ENCODE measurements at places on chromosomes 7 and 10. TPM values are rescaled to one million over a fixed set of nuclear protein-coding genes. Genes with fewer than 3 reads are reported as not detected.

STAG3 gene
- total RNA-seq, result 1.2 TPM

GRCh38 chr7:32143301-32143700, 73.1 kb upstream of the PDE1C start:
- no peak overlapping the region for H3K27ac ChIP-seq
- H3K4me3 ChIP-seq, result no peak overlapping the region
- H3K36me3 ChIP-seq, result no peaks in the 10 kb centered on the region
- H3K4me1 ChIP-seq, result no peaks in the 10 kb centered on the region
- no peaks in the 10 kb centered on the region for H3K27me3 ChIP-seq

DNA sequence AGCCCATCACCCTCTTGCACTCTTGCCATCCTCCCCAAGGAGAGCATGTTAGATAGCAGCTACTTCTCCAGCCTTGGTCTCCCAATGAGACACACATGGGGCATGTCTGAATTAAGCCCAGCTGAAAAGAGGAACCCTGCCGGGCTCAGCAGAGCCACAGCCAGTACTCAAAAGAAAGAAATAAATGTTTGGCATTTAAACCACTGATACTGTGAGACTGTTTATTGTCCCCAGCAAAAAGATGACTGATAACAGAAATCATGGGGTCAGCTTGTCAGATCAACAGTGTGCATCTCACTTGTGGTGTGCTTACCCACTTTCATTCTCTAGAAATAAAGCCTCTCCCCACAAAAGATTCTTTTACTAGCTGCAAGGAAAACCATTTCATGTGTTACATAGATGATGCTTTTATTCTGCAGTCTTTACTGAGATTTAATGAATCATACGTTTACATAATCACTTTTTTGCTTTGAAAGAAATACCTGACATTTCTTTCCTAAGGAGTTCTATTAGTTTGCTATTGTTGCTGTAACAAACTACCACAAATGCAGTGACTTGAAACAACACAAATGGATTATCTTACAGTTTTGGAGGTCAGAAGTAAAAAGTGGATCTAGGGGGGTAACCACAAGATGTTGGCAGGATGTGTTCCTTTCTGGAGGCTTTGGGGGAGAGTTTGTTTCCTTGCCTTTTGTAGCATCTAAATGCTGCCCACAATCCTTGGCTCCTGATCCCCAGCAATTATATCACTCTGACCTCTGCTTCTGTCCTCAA, 20.9 kb downstream of the ANKRD7 start:
- H3K27ac ChIP-seq, result no peak overlapping the region
- no peak overlapping the region for H3K4me3 ChIP-seq
- H3K4me1 ChIP-seq, result no peaks in the 10 kb centered on the region
- no peak for DNase-seq
- no peaks in the 10 kb centered on the region for H3K27me3 ChIP-seq

GRCh38 chr7:155850766-155851678, 38.8 kb upstream of the SHH start:
- H3K27ac ChIP-seq, result no peak overlapping the region
- H3K4me3 ChIP-seq, result no peak overlapping the region
- H3K27me3 ChIP-seq, result no peaks in the 10 kb centered on the region
- DNase-seq, result no peak
- no peaks in the 10 kb centered on the region for H3K36me3 ChIP-seq

DNA sequence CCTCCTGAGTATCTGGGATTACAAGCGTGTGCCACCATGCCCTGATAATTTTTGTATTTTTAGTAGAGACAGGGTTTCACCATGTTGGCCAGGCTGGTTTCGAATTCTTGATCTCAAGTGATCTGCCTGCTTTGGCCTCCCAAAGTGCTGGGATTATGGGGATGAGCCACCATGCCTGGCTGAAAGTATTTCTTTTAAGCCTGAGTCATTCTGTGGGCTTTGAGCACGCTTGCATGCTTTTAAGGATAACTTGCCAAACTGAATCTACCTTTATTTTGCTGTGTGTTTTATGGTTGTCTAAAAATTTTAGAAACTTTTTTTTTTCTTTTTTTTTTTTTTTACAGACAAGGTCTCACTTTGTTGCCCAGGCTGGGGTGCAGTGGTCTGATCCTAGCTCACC, 33.2 kb downstream of the CNNM2 start:
- no peak overlapping the region for H3K4me3 ChIP-seq
- no peaks in the 10 kb centered on the region for H3K4me1 ChIP-seq
- DNase-seq, result no peak
- no peaks in the 10 kb centered on the region for H3K36me3 ChIP-seq
- no peak overlapping the region for H3K27ac ChIP-seq
- H3K27me3 ChIP-seq, result no peaks in the 10 kb centered on the region

- H3K27ac ChIP-seq, result no peak overlapping the region
- no peak for DNase-seq
- H3K27me3 ChIP-seq, result no peaks in the 10 kb centered on the region
- no peak overlapping the region for H3K4me3 ChIP-seq
Observed at GRCh38 chr7:30270921-30271320, 13.5 kb upstream of the ZNRF2 start.

- no peak overlapping the region for H3K27ac ChIP-seq
- no peaks in the 10 kb centered on the region for H3K27me3 ChIP-seq
- DNase-seq, result no peak
- H3K36me3 ChIP-seq, result no peaks in the 10 kb centered on the region
- no peaks in the 10 kb centered on the region for H3K4me1 ChIP-seq
- H3K4me3 ChIP-seq, result no peak overlapping the region
Observed at GRCh38 chr7:143147070-143147469, 15.2 kb downstream of the PIP start.

DNA sequence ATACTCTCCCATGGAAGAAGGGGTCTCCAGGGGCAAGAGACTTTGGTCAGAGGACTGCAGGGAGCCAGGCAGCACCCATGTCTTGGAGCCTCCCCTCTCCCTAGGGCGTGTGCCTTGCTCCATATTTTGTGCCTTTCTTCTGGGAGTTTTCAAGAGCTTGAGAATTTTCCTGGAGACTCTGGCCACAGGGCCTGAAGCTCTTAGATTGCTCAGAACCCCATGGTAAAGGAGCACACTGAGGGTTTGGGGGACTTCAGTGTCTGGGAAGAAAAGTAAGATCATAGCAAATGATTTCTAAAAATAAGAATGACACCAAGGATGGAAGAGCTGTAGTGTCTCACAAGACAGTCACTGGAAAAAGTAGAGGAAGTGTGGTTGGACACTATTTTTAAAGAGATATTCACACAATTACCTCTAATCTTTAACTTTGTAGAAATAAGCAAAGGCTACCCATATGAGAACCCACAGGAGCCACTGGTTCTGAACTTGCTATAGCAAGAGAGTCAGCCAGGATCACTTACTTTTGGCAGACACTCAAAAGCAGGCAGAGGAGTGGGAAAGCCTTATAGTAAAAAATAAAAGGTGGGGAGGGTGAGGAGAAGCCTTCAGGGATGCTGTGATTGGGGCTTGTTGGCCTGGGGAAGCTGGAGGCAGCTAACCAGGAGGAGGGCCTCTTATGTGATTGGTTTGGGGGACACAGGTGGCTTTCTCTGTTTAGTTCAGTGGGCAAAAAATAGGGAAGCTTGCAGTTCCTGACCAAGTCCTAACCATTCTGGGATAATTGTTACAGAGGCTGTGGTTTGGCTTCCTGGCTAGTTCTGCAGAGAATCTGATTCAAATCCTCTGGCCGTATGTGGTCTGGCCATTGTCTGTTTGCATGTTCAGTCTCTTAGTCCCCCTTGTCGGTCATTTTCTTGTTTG, 5.1 kb upstream of the CSGALNACT2 start:
- no peak overlapping the region for H3K27ac ChIP-seq
- no peaks in the 10 kb centered on the region for H3K36me3 ChIP-seq
- no peak for DNase-seq
- H3K27me3 ChIP-seq, result no peaks in the 10 kb centered on the region

GRCh38 chr7:141262101-141263090, 188.5 kb downstream of the TMEM178B start:
- H3K4me1 ChIP-seq, result no peaks in the 10 kb centered on the region
- no peaks in the 10 kb centered on the region for H3K36me3 ChIP-seq
- H3K27ac ChIP-seq, result no peak overlapping the region
- peaks cover 13% of the 10 kb centered on the region for H3K27me3 ChIP-seq

GRCh38 chr10:114525368-114525949, 121.2 kb upstream of the AFAP1L2 start:
- no peak for DNase-seq
- H3K27me3 ChIP-seq, result no peaks in the 10 kb centered on the region
- peak overlapping the region; percentile 63 for H3K27ac ChIP-seq
- H3K36me3 ChIP-seq, result no peaks in the 10 kb centered on the region

DNA sequence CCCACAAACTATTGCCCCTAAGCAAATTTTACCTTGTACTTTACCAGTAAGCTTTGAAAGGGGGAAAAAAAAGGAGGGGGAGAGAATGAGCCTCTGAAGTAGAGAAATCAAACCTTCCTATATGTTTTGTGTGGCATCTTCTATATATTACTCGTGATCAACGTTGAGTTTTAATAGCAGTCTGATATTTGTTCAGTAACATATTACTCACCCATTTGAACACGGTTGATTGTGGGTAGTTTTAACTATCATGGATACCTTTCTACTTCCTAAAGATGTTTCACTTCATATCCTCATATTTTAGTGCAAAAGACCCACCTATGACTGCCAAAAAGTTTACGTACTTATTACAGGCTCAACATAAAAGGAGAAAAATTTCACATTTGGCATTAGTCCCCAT, 54.5 kb downstream of the CCDC6 start:
- no peak for DNase-seq
- no peak overlapping the region for H3K27ac ChIP-seq
- H3K36me3 ChIP-seq, result peaks cover 2% of the 10 kb centered on the region
- no peaks in the 10 kb centered on the region for H3K27me3 ChIP-seq
- H3K4me1 ChIP-seq, result no peaks in the 10 kb centered on the region

DNA sequence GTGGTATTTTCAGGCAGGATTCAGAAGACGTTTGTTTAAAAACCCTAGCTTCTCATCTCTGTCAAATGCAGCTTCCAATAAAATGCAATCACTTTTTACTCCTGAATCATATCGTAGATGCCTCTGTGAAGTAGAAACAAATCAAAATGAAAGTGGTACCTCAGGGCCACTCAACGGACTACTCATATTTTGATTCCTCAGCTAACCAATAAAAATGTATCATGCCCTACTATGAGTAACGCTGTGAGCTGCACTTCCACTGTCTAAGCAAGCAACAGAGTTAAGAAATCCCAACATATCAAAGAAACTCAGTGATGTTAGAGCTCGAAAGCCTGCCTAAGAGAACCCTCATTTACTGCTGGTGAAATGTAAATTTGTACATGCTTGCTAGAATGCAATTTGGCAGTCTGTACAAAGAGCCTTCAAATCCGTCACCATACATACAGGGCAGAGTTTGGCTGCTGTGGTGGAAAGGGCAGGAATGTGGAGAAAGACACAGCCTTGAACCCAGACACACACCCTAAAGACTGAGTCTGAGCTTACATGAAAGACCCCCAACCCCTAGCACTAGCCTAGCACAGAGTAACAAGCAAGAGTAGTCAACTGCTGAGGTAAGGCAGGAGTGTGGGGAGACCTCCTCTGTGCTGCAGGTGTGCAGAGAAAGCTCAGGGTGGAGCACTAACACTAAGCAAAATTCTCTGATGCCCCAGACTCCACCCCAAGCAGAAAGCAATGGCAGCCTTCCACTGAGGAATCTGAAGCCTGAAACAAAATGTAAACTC, 151.5 kb downstream of the ANK3 start:
- no peaks in the 10 kb centered on the region for H3K4me1 ChIP-seq
- no peak overlapping the region for H3K27ac ChIP-seq
- H3K27me3 ChIP-seq, result no peaks in the 10 kb centered on the region
- no peaks in the 10 kb centered on the region for H3K36me3 ChIP-seq
- peak; percentile 2 for DNase-seq

DNA sequence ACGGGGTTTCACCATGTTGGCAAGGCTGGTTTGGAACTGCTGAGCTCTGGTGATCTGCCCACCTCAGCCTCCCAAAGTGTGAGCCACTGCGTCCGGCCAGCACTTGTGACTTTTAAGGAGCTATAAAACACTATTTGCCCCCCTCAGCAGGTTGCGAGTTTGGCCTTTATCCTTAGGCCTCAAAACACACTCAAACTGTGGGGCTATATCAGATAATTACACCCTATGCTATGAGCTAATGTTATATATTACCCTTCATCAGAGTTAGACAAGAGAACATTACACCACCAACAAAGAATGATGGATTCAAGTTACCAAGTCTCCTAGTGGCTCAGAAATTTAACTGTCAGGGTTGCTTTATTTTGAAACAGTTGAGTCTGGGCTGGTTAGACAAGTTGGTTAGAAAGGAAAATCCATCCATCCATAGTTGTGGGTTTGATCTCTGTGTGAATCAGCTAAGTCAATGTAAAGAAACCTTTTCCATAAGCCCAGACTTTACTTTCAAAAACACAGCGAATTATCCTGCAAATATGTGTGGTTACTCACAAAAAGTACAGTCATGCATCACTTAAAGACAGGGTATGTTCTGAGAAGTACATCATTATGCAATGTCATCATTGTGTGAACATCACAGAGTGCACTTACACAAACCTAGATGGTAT, 115.8 kb downstream of the SEMA3D start:
- H3K4me3 ChIP-seq, result no peak overlapping the region
- DNase-seq, result no peak
- H3K27me3 ChIP-seq, result no peaks in the 10 kb centered on the region
- no peak overlapping the region for H3K27ac ChIP-seq
- no peaks in the 10 kb centered on the region for H3K36me3 ChIP-seq

- H3K4me1 ChIP-seq, result peaks cover 54% of the 10 kb centered on the region
- H3K27me3 ChIP-seq, result no peaks in the 10 kb centered on the region
- peak overlapping the region; percentile 20 for H3K4me3 ChIP-seq
Observed at GRCh38 chr10:85642421-85643170, 724.0 kb downstream of the GRID1 start.

GRCh38 chr7:31892099-31892829, 177.9 kb downstream of the PDE1C start:
- H3K4me1 ChIP-seq, result no peaks in the 10 kb centered on the region
- H3K36me3 ChIP-seq, result no peaks in the 10 kb centered on the region
- H3K27ac ChIP-seq, result no peak overlapping the region
- no peak overlapping the region for H3K4me3 ChIP-seq

- no peaks in the 10 kb centered on the region for H3K4me1 ChIP-seq
- H3K27me3 ChIP-seq, result no peaks in the 10 kb centered on the region
- H3K4me3 ChIP-seq, result no peak overlapping the region
- DNase-seq, result no peak
- H3K36me3 ChIP-seq, result no peaks in the 10 kb centered on the region
Observed at GRCh38 chr7:101589052-101589451, 40.0 kb downstream of the MYL10 start.

DNA sequence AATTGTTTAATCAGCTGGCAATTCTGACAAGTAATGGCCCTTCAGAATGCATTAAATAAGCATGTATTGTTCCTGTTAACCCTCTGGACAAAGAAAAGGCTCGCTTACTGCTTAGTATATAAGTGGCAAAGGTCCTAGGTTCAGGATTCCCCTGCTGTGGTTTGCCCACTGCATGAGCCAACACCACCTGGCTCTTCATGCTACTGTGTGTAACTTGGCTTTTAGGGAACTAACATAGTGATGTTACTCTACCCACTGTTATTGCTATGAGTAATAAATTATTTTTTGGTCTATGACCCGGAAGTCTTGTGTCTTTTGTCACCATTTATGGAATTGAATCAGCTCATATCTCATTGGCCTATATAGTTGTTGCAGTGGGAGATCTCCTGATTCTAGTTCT, 791.7 kb upstream of the PHF14 start:
- H3K27me3 ChIP-seq, result no peaks in the 10 kb centered on the region
- H3K4me3 ChIP-seq, result no peak overlapping the region

- H3K4me3 ChIP-seq, result no peak overlapping the region
- H3K27me3 ChIP-seq, result no peaks in the 10 kb centered on the region
- H3K36me3 ChIP-seq, result no peaks in the 10 kb centered on the region
- DNase-seq, result no peak
- H3K4me1 ChIP-seq, result no peaks in the 10 kb centered on the region
- H3K27ac ChIP-seq, result no peak overlapping the region
Observed at GRCh38 chr7:99173787-99174186, 29.9 kb upstream of the SMURF1 start.
